Naive B cell (primary cell): ENCODE measurements at places on chromosomes 7 and 10. TPM values are rescaled to one million over a fixed set of nuclear protein-coding genes. Genes with fewer than 3 reads are reported as not detected.

Gene PCLO
- not detected for polyA plus RNA-seq

Gene LIPN
- not detected for polyA plus RNA-seq

Gene VSIR
- 66.2 TPM for polyA plus RNA-seq

Gene PNLIP
- polyA plus RNA-seq, result not detected

DNA sequence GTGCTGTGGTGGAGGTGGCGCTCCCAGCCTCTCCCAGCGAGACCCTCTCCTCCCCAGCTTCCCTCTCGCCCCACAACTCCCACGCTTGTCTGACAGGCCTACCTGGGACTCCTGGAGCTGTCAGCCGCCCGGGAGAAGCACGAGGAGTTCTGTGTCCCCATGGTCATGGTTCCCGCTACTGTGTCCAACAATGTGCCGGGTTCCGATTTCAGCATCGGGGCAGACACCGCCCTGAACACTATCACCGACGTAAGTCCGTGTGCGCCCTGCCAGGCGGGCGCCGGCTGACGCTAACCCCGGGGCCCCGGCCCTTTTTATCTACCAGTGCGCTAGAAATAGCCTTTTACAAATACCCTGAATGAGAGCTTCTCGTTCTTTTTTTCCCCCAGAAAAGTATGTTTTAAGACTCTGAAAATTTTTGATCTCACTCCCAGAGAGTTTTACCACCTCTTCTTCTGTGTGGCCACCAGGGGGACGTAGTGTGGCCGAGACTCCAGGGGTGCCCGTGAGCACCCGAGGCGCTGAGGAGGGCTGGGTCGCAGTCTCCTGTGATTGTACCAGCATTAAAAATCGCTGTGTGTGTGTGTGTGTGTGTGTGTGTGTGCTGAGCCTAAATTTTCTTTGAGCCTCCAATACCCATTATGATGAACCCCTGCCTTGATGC is 52.6 kb downstream of the PFKP start:
- DNase-seq, result no peak

DNA sequence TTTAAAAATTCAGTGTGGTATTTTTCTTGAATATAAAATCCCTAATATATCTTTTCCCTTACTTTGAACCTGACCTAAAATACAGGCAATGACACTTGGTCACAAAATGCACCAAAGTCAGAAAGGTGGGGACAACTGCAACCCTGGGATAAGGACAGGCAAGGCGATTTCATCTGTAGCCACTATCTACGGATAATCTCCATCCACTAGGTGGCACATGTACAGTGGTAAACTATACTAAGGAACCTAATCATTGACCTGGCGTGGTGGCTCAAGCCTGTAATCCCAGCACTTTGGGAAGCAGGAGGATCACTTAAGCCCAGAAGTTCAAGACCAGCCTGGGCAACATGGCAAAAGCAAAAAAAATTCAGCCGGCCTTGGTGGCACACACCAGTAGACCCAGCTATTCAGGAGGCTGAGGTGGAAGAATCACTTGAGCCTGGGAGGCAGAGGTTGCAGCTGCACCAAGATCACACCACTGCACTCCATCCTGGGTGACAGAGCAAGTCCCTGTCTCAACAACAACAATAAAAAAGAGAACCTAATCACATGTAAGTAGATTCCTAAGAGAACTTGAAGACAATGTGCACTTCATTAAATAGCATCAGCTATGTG is 98.9 kb downstream of the KMT2C start:
- DNase-seq, result peak; percentile 28

DNA sequence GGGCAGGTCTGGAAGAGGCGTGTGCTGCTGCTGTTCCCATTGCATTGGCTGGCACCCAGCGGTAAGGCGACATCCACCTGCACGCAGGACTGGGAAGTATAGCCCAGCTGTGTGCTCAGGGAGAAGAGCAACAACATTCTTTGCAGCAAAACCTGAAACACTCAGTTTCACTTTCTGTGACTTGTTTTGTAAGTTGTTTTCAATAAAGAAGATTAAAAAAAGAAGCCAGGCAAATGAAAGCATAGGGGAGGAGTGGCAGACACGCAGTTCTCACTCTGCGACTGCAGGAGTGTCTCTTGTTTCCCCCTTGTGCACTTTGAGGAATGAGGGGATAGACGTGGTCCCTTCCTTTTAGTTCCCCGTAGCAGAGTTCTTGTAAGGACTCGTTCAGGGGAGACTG is 5.8 kb downstream of the FBH1 start:
- DNase-seq, result no peak
